ENCODE measurements at places on chromosomes 4 and X. TPM values are rescaled to one million over a fixed set of nuclear protein-coding genes. Genes with fewer than 3 reads are reported as not detected.

The NAA10 gene
- total RNA-seq, result 4.1 TPM

The FAM9C gene
- total RNA-seq, result 3.9 TPM

The EDNRA gene
- total RNA-seq, result 35.4 TPM

- no peak for DNase-seq
These were observed 7.2 kb downstream of the GTPBP6 start for GRCh38 chrX:311156-312129.

DNA sequence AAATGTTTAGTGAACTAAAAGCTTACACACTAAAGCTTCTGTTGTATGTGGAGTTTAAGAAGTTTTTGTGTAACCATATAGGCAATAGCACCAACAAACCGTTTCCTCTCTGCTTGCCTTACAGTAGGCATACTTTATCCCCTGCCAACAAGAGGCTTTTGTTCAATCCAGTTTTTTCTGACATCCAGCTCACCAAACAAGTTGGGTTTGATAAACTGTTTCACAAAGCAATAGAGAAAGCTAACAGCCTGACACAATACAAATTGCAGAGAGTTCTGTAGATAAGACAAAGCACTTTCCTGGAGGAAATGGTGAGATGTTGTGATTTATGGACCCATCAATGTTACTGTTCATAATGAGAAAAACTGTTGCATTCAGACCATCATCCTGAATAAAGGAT, 53.8 kb downstream of the PACRGL start:
- DNase-seq, result peak; percentile 61

GRCh38 chr4:6469144-6469543, 3.3 kb downstream of the PPP2R2C start:
- no peak for DNase-seq

GRCh38 chrX:30875957-30876356, 13.1 kb downstream of the TAB3 start:
- DNase-seq, result peak; percentile 6

DNA sequence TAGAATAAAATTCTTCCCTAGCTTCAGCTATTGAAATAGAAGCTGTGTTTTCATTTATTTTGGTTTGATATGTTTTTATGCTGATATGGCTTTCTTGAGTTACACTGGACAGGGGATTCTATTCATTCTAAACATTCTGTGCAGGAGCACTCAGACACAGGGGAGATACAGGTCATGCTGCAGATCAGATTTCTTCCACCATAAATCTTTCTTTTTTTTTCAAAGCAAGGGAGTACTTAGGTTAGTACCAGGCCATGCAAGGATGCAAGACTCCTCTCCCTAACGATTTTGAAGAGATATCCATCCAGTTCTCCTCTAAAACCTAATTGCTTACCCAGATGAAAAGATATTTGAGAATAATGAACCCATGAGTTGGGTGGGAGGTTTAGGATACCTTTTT, 21.4 kb downstream of the ETDC start:
- no peak for DNase-seq

Data from umbilical cord (tissue), 2 donors.